Stimulated activated CD8-positive, alpha-beta memory T cell treated with anti-CD3 and anti-CD28 coated beads, Interleukin-2, amount 100 ng/mL, for 1 hour (primary cell): ENCODE measurements at places on chromosomes 12 and 14.

DNA sequence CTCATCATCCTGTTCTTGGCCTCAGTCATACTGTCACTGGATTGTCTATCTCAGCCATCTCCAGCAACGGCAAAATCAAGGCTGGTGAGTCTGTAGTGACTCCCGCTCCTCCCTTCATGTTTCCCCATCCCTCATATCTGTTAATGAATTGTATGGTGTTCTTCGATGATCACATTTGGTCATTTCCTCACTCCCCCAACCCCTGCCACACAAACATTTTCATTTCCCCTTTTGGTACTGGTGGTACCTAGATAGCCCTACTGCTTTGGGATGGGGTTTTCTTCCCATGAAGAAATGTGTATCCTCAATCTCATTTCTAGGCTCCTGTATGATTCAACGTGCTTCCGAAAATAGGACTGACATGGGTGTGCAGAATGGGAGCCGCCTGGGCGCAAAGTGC is 2.7 kb upstream of the KLHL33 start:
- no peak for DNase-seq

DNA sequence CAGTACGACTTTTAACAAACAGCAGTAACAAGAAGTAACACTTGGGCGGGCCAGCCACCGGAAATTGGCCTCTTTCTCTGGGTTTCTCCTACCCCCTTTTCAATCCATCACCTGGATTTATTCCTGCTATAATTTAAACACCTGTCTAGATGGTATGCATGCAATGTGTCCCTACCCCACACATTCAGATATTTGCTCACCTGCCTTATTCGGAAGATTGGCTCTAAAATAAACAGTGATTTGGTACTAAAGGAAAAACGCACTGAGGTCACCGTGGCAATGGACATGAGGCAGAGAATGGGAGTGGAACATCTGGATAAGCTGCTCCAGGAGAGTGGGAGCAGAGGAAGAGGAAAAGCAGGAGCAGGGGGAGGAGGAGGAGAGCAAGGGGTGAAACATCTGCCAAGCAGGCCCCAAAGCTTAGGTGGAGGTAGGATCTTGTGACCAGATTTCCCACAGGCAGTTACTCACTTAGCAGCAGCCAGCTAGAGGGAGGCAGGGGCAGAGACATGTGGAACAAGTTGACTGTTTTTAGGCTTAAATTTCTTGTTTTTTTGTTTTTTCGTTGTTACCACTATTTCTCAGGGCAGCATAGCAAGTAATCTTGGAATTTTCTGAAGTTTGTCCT is 150.9 kb downstream of the TTLL5 start:
- DNase-seq, result no peak

DNA sequence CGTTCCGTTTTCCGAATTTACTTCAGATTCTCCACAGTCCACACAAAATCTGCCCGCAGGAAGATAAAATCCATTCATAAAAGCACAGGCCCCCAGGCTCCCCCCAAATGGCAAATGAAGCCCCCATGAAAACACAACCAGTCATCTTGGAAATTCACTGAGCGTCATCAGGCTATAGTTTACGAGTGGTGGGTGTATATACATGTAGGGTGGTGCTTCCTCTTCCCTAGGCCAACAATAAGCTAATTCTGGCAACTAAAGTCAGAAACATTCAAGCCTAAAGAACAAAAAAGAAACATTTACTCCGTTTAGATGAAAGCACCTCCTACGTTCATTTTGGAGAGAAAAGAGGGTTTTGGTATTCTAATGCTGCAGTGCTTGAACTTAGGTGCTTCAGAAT is 5.8 kb downstream of the GPR68 start:
- DNase-seq, result no peak

GRCh38 chr12:117521346-117521745 is 159.9 kb upstream of the NOS1 start:
- no peak for DNase-seq

- no peak for DNase-seq
Measured at GRCh38 chr12:106631150-106631549, 48.3 kb downstream of the RFX4 start.

DNA sequence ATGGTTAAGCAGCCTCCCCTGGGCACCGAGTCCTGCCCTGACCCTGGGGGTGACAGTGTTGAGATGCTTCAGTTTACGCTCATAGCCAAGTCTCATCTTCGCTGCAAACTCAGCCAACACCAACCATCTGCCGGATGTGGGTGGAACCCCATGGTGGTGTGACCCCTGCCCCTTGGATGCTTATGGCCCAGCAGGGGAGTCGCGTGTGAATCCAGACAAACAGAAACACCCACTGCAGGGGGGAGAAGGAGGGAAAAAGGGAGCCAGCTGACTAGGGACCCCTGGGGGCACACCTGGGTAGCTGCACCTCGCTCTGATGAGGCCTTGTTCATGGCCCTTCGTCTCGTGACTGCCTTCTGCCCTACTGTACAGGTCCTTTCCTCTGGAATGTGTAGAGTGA is 23.8 kb downstream of the AACS start:
- no peak for DNase-seq

DNA sequence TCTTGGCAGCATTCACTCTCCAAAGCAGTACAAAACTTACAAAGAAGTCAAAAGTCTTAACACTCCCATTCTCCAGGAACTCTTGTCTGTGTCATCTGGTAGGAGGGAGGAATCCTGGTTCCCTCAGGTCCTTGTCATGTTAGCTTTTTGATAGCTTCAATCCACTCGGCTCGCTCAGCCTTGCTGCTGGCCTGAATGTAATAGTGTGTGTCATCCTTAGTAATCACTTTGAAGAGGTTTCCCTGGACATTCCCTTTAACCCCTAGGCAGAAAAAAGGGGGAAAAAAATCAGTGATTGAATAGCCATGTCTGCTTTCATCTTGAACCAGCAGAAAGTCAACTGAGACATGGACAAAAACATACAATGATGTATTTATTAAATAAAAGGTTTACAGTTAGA is 24.8 kb downstream of the PLEK2 start:
- no peak for DNase-seq

- no peak for DNase-seq
Measured at GRCh38 chr12:12539028-12539810, 23.4 kb downstream of the DUSP16 start.

DNA sequence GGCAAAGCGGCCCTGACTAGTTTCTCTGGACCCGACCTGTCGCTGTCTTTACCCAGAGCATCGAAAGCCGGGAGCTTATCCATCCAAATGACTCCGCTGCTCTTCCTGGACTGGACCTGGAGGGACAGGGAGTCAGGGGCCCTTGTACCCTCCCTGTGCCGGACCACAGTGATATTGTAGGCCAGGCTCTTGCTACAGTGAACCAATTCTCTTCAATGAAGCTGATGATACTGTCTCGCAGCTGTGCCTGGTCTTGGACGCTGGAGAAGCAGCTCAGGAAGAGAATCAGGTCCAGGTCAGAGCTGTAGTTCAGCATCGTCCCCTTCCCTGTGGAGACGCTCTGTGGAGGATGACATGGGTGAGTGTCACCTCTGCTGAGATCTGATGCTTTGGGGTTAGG is 14.7 kb upstream of the OASL start:
- DNase-seq, result no peak

- DNase-seq, result no peak
Measured at GRCh38 chr12:6526201-6526600, 8.1 kb upstream of the GAPDH start.

- DNase-seq, result no peak
Measured at GRCh38 chr12:19236656-19237055, 107.1 kb downstream of the PLEKHA5 start.

- DNase-seq, result no peak
Measured at GRCh38 chr12:24909667-24910066, 39.2 kb downstream of the BCAT1 start.

GRCh38 chr12:42689699-42690098 is 100.2 kb upstream of the PRICKLE1 start:
- DNase-seq, result no peak

DNA sequence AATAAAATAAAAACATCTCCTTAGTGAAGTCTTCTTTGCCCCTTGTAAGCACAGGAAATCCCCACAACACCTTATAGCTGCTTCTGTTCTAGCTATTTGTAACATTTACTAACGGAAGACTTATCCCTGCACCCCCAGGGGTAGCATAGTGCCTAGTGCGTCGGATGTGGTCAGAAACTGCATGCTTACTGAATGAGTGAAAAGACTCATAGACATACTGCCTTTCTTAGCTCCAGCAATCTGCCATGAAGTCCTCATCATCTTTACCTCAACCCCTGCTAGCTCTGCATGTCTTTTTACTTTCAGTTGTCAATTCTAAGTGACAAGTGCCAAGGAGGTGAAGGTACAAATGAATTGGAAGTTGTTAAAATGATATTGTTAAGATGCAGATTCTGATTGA is 12.9 kb downstream of the RIOX1 start:
- DNase-seq, result no peak

GRCh38 chr12:82554529-82554928 is 132.2 kb upstream of the TMTC2 start:
- DNase-seq, result no peak

DNA sequence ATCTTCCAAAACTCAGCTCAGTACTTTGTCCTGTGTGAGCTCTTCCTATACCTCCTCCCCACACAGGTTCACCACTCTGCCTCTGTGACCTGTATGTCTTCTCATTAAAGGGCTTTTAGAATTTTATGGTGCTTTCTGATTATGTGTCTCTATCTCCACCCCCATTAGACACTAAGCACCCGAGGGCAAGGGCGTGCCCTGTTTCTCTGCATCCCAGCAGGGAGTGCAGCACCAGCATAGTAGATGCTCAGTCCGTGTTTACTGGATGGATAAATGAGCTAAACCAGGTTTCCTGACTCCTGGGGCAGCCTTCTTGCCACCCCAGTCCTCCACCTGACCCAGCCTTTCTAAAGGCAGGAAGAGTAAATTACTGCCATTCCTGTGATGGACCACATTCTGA is 333.8 kb downstream of the CACNA1C start:
- DNase-seq, result no peak

DNA sequence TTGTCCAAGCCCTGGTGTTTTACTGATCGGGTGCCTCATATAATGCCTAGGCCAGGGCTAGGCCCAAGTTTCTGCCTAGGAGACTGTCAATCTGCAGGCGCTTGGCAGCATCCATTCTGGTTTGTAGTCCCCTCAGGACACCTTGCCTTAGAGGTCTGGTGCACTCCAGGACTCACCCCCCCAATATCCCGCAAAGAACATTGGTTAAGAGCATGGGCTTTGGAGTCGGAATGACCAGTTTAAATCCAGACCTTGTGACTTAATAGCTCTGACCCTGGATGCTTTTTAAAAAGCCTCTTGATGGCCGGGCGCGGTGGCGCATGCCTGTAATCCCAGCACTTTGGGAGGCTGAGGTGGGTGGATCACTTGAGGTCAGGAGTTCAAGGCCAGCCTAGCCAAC is 60.0 kb downstream of the GALNT16 start:
- DNase-seq, result no peak

DNA sequence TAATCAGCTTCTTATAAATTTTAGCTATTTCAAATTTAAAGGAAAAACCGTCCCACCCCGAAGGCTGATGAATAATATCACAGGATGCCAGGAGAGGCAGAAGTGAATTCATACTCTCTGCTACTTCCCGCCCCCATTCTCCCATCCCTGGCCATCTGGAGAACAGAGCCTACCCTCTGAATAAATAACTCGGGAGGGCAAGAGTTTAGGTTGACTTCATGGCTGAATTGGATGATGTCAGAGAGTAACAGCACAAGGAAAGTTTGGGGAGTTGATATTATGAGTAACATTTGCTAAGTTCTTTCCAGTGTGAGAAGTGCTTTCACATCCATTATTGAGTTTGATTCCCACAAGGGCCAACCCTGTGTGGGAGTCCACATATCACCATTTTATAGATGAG is 241.6 kb downstream of the EGLN3 start:
- DNase-seq, result no peak

DNA sequence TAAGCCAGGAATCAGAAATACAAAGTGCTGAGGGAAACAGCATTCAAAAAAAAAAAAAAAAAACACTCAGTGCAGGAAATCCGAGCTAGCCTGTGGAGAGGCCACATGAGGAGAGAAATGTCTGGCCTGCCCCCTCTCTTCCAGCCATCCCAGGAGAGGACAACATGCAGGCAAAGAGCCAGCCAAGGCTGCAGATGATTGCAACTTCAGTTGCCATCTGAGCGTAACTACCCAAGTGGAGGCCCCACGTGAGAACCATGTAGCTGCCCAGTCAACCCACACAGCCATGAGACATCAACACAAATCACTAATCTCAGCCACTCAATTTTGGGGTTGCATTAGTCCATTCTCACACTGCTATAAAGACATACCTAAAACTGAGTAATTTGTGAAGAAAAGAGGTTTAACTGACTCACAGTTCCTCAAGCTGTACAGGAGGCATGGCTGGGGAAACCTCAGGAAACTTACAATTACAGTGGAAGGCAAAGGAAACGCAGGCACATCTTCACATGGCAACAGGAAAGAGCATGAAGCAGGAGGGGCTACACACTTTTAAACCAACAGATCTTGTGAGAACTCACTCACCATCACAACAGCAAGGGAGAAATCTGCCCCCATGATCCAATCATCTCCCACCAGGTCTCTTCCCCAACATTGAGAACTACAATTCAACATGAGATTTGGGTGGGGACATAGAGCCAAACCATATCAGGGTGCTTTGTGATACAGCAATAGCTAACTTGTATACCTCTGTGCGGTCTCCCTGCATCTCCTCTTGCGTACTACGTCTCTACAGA is 161.1 kb downstream of the PIWIL1 start:
- DNase-seq, result no peak

DNA sequence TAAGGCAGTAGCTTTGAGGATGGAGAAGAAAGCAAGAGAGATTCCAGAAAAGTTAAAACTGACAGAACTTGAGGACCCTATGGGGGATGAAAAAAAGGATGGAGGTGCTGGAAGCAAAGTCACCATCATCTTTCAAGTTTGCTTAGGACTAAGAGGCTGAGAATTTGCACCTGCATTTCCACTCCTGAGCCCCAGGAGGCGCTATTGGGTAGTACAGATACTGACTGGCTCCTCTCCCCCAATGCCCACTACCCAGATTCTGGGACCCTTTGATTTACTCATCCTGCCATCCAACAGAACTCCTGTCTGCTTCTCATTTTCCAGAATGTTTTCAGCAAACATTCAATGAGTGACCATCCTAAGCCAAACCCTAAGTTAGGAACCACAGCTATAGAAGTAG is 34.0 kb upstream of the CMKLR1 start:
- no peak for DNase-seq

GRCh38 chr12:72793796-72794195 is 521.6 kb downstream of the TRHDE start:
- DNase-seq, result no peak

DNA sequence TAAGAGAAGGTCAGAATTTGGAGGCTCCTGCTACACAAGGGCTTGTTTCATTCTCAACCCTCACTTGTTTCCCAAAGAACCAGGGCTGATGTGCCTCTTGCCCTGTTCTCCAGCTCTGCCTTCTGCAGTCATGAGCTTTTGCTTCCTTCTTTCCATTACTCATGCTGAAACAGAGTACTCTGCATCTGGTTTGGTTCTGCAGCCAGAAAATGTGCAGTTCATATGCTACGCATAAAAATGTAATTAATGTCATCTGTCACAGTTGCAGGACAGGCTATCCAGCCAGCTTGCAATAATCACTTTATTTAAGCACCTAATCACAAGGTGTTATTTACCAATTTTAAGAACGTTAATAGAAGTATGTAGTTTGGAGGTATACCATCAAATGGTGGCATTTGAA is 150.2 kb downstream of the SRGAP1 start:
- no peak for DNase-seq
